ENCODE measurements at places on chromosomes 3 and 15.

DNA sequence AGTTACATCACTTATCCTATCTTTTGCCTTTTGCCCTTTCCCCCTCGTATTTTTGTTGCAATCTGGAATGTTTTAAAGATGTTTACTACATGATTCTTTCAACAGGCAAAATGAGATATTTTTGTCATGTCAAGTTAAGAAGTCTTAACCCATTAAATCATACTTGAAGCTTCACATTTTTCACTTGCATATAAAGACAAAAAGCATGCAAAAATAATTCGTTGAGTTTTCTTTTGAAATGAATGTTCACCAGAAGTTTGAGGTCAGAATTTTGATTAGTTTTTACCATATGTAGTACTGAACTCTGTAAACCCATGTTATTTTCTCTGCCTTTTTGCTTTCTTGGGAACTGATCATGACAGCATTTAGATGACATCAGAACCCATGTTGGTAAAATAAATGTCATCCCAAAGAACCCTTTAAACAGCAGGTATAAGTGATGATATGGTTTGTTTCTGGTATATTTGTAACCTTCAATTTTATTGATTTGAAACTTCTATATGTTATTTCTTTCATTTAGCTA, 188.5 kb downstream of the GHSR start:
- no peak for DNase-seq

GRCh38 chr15:50108461-50108860, 10.6 kb downstream of the ATP8B4 start:
- no peak for DNase-seq

GRCh38 chr3:74080056-74080461, 455.3 kb upstream of the PDZRN3 start:
- no peak for DNase-seq

DNA sequence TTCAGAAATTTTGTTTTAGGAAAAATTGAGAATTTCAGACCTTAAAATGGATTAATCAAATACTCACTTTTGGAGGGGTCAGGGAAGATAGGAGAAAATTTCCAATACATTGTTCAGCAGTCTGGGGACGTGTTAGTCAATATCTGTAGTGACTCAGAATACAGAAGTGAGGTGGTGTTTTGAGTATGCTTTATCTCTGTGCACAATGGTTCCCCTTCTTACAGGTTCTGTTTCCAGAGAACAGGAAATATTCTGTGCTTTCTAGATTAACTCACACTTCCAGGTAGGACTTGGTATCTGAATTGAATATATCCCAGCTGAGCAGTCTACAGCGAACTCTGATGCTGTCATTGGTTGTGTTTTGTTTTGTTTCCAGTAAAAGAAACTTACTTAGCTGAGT, 30.7 kb upstream of the CCDC54 start:
- no peak for DNase-seq

- no peak for DNase-seq
Observed at GRCh38 chr15:38054488-38054887, 120.0 kb downstream of the TMCO5A start.

GRCh38 chr3:45544024-45544716, 50.4 kb upstream of the LIMD1 start:
- no peak for DNase-seq

- no peak for DNase-seq
Observed at GRCh38 chr15:29051422-29051821, 165.6 kb downstream of the APBA2 start.

DNA sequence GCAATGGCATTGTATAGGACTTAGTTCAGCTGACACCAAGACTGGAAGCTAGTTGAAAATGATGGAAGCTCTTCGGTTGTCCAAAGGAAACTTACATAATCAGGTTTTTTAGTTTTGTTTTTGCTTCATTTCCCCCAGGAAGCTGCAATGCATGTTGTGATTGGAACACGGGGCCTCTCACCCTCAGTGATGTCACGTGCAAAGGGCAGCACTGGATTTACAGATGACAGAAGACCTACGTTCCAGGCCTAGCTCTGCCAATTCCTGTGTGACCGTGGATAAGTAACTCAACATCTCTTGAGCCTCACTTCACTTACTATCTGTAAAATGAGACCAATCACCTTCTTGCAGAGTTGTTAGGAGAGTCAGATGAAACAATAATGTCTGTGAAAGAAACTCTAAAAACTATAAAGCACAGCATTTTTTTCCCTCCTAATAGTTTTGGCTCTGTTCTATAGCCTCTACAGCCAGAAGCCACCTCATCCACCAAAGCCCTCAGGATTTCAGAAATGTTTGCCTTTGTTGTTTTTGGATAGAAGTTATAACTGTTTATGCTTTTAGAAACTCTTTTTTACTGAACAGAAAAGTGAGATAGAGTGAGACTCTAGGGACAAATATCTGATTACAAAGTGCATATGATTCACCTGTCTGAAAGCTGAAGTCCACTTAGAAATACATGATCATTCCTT, 4.6 kb downstream of the RBSN start:
- DNase-seq = no peak

- no peak for DNase-seq
Observed at GRCh38 chr3:70261283-70261682, 51.2 kb downstream of the MDFIC2 start.

GRCh38 chr3:142808103-142808917, 80.6 kb downstream of the PCOLCE2 start:
- no peak for DNase-seq

- peak; percentile 75 for DNase-seq
Observed at GRCh38 chr3:46909535-46910161, 32.1 kb downstream of the PTH1R start.

DNA sequence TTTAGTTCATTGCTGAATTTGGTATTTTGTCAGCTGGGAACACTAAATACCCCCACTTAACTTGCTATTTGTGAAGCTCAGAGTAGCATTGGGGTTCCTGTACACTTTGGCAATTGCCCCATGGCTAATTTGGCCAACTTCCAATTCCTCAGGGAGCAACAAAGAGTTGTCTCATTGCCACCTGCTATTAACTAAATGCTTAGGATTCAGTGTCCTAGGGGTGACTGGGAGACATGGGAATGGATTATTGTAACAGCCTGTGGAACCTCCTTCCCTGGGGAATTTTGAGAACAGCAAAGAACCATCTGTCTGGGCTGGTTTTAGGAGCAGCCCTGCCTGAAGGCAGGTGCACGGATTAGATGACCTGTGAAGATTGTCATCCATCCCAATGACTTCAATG, 437.4 kb upstream of the TPRG1 start:
- no peak for DNase-seq

DNA sequence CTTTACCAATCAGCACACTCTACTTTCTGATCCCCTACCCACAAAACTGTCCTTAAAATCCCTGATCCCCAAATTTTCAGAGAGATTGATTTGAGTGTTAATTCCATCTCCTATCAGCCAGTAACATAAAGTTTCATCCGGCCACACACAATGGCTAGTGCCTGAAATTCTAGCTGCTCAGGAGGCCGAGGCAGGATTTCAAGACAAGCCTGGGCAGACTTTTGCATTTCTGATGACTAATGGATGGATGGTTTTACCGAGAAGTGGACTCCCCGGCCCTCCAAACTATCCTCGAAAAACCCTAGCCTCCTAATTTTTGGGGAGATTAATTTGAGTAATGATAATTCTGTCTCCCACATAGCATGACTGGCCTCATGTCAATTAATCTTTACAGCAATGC, 269.8 kb upstream of the POU1F1 start:
- DNase-seq = no peak

DNA sequence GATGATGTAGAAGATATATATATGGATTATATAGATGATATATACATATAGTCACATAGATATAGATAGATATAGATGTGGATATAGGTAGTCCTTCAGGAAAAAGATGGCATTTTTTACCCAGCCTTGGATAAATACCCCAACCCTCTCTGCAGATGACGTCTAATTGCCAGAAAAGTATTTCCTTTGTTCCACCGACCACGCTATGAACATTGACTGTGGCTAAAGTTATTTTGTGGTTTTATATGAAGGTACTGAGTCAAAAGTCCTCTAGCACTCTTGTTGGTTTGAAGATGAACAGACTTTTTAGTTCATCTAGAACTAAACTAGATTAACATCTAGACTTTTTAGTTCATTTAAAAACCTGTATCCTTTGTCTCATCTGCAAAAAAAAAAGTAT, 207.7 kb downstream of the PLOD2 start:
- DNase-seq = no peak

- DNase-seq = no peak
Observed at GRCh38 chr3:123338620-123339061, 110.2 kb downstream of the ADCY5 start.
